ENCODE measurements at places on chromosomes 7 and 10. TPM values are rescaled to one million over a fixed set of nuclear protein-coding genes. Genes with fewer than 3 reads are reported as not detected.

The CYP2C19 gene
- total RNA-seq: not detected

The CRHR2 gene
- total RNA-seq: not detected

The ASL gene
- 18.7 TPM for total RNA-seq

The GRID2IP gene
- not detected for total RNA-seq

The KIN gene
- total RNA-seq: 7.2 TPM

The TMEM213 gene
- not detected for total RNA-seq

The ZNF33A gene
- 11.8 TPM for total RNA-seq

The FGFBP3 gene
- 0.50 TPM for total RNA-seq

The PITX3 gene
- not detected for total RNA-seq

The SEMA3C gene
- total RNA-seq: 203 TPM

- DNase-seq: no peak
Measured at GRCh38 chr10:125337510-125337909, 177.1 kb upstream of the CTBP2 start.

GRCh38 chr7:123120286-123120685 is 79.5 kb downstream of the SLC13A1 start:
- DNase-seq: peak; percentile 47

GRCh38 chr10:11798845-11799735 is 24.1 kb upstream of the PROSER2 start:
- DNase-seq: no peak

DNA sequence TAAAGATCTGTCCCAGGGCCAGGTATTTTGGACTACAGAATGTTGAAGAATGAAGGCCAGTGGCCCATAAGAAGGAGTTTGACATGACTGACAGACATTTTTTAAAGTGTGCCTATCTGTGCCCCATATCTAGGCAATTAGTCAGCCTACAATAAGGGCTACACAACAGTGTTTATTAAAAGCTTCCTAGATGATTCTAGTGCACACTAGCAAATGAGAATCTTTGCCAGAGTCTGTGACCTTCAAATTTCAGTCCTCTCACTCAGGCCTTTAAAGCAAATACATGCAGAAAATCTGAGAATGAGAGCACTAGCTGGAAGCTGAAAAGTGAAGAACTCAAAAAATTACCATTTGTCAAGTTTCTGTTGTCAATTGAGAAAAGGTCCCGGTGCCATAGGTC is 208.7 kb downstream of the VTI1A start:
- DNase-seq: no peak

DNA sequence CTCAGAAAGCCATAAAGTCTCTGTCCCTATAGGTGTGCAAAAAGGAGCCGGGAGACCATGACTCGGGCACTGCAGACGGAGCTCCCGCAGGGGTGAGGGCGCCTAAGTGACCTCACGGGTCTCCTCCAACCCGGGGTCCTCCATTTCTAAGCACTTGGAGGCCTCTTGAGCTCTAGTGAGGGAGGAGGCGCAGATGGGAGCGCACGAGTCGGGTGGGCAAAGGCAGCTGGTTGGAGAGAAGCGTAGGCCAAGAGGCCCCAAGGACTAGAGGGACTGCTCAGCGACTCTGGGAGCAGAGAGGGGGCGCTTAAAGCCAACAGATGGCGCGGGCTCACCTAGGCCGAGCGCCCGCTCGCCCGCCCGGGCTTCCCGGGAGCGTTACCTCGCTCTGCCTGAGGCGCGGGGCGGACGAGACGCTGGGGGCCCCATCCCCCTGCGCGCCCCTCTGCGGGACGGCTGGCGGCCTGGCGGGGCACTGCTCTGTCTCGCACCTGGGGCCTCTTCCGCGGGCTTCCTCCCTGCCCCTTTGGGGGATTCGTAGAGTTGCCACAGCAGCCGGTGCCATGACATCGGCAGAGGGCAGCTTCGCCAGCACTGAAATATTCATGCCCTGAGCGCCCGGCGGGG is 523 bp upstream of the CDH23 start:
- DNase-seq: peak; percentile 16

- peak; percentile 73 for DNase-seq
Measured at GRCh38 chr7:88111140-88111743, 108.6 kb downstream of the SRI start.

GRCh38 chr7:134995239-134996096 is 9.2 kb downstream of the AGBL3 start:
- no peak for DNase-seq

GRCh38 chr7:139679731-139680594 is 97.8 kb downstream of the HIPK2 start:
- DNase-seq: peak; percentile 45

GRCh38 chr10:5343561-5343960 is 21.2 kb upstream of the UCN3 start:
- peak; percentile 2 for DNase-seq

- no peak for DNase-seq
Measured at GRCh38 chr10:125866421-125867029, 14.6 kb downstream of the DHX32 start.

GRCh38 chr10:23345861-23346260 is 1.3 kb upstream of the C10orf67 start:
- DNase-seq: peak; percentile 95

- DNase-seq: no peak
Measured at GRCh38 chr7:8084836-8085235, 116.2 kb downstream of the GLCCI1 start.

DNA sequence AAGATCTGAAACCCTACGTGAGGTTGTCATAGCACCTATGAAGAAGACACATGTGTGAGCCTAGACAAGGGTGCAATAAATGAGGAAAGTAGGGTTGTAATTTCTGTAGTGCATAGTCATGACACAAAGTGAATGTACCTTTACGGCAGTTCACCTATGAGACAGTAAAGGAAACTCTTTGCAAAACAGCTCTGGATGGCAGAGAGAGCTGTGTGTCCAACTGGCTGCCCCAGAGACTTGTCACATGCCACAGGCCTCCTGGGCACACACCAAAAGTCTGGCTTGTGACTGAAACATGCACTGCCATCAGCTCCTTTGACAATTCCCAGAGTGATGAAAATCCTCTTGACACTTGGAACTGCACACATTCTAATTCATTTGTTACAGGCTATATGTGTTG is 90.7 kb upstream of the NAMPT start:
- no peak for DNase-seq

Data from fibroblast of lung (primary cell).